ENCODE measurements at places on chromosomes 6 and 20.

DNA sequence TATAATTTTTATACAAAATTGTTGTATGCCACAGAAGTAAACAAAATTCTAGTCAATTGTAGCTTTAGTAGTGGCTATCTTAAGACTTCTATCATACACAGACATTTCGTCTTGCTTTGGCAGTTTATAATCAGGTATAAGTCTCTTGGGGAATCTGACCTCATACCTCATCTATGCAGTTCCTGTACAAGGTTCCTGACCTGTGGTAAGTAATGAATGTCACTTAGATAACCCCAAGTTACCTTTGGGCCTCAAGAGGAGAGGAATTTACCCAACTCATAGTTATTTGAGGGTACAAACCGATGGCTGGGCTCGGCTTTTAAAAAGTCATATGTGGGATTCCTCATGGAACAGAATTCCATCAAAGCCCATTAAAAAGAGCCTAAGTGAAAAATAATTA lies 58.8 kb upstream of the UNC93A start:
- DNase-seq: no peak

DNA sequence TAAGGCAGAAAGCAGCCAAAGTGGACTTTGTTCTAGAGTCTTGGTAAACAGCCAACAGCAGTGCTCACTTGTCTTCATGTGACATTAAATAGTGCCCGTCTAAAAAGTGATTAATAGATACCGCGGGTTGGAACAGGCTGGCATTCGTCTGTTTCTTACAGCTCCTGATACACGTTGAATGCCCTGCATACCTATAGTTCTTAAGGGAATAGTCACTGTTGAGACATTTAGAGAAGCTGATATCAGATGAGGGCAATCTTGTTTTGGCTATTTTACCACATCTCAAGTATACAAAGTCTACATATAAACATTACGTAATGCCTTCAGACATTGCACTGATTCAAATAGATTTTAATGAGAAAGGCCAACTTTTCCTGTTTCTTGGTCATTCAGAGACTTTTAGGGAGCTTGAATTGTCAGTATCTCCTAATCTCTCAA lies 374.9 kb upstream of the FLRT3 start:
- DNase-seq: no peak

DNA sequence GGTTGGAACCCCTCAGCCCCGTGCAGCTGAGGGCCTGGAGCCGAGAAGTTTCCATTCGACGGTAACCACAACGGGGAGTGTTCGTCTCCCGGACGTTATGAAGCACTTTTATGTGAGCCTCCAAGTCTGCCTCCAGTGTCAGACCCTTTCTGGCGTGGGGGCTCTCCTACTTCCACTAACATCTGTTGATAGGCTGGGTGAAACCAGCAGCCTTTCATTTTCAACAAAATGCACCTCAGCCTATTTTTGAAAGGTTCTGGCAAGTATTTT lies 257.4 kb downstream of the THBS2 start:
- DNase-seq: no peak

DNA sequence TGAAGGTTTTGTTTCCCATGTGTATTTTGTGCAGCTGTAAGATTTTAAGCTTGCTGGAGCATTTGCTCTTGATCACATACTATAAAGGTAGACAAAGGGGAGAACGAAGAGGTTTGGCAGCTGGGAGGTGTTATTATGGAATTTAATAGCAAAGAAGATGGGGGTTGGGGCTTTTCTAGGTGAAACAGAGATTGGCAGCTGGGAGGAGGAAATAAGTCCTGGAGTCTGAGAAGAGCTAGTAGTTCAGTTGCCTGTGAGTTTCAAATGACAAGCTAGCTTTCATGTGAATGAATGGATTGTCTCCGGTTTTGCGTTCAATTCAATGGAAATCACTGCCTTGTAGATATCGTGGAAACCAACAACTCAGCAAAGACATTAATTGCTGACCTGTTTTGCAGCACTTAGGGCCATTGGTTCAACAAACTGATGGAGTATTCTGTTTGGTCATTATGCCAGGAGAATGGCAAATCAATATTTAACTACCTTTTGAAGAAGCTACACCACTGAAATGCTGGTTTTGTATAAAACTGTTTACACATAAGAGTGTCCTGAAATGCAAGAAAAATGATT lies 38.1 kb upstream of the FLRT3 start:
- DNase-seq: no peak

GRCh38 chr6:129606664-129607063 lies 103.3 kb downstream of the ARHGAP18 start:
- DNase-seq: no peak

- DNase-seq: no peak
These were observed 7.7 kb upstream of the C20orf203 start for GRCh38 chr20:32681175-32682084.

DNA sequence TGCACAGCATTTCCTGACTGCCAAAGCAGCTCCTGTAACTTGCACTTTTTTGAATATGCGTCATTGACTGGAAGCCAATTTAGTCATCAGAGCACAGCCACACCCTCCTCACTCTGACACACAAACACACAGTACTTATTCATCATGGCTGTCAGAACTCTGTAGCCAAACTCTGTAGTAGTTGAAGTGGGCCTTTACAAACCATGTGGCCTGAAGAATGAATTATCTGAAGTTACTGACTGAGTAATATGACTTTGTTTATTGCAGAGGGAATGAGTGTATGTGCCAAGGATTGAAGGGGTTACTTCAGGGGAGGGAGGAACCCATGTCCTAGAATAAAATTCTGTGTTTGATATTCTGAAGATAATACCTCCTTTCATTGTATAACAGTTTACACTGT lies 102.7 kb downstream of the FIG4 start:
- peak; percentile 83 for DNase-seq

DNA sequence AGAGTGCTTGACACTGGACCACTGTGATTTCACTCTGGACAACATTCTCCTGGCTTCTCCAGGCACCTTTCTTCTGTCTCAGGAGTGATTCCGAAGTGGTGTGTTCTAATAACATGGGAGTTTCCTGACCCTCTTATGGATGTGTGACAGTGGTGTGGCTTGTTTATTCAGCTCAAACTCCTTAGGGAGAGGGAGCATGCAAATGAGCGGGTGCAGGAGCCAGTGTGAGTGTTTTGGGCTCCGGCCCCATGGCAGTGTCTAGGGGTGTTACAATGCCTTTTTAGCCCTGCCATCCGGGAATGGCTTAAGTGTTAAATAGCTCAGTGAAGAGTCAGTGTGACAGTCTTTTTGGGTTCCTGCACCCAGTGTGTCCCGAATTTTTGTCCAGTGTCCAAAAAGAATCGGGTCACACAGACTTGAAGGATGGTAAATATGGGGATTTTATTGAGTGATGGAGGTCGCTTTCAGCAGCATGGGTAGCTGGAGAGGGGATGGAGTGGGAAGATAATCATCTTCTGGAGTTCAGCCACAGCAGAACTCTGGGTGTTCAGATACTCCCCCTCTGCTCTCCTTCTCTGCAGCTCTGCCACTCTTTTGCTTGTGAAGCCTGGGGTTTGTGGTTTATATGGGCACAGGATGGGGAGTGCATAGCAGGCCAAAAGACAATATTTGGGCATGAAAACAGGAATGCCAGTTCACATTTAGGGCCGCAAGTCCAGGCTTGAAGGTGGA lies 928.9 kb upstream of the CITED2 start:
- DNase-seq: no peak

- DNase-seq: peak; percentile 7
These were observed 154.1 kb upstream of the MMS22L start for GRCh38 chr6:97437087-97437486.

DNA sequence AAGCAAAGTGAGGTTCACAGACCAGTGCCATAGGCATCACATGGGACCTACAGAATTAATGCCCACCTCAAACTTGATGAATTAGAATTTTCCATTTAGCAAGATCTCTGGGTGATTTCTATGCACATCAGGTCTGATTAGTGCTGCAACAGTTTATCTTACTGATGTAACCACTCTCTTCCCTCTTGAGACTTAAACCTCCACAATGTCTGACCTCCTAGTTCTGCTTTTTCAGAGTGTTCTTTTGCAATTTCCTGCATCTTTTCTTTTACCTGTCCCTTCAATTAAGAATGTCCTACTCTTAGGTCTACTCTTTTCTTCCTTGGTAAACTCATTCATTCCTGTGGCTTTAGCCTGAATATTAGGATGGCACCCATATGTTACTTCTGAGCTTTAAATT lies 615.3 kb downstream of the TFAP2A start:
- DNase-seq: no peak

GRCh38 chr6:145071836-145072235 lies 663.5 kb downstream of the EPM2A start:
- DNase-seq: peak; percentile 34

GRCh38 chr6:37011656-37012378 lies 6.4 kb downstream of the FGD2 start:
- DNase-seq: peak; percentile 66

- DNase-seq: no peak
These were observed 77.2 kb downstream of the UTRN start for GRCh38 chr6:144362042-144363018.

- no peak for DNase-seq
These were observed 112.7 kb upstream of the PRL start for GRCh38 chr6:22409486-22409885.

DNA sequence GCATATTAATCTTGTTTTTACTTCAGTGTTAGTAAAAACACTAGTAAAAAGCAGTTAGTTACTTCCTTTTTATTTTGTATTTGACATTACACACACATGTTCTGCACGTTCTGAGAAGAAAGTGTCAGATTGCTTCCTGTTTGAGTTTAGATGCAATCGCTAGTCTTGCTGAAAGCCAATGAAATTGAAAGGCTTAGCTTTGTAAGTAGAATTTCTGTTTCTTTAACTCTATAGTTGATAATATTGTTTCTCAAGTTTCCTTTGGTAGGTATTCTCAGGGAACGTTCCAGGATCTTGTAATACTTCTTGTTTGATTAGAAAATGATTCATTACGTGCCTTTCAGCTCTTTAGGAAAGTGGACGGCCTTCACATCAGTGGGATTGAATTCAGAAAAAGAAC lies 55.0 kb downstream of the CDKAL1 start:
- no peak for DNase-seq

DNA sequence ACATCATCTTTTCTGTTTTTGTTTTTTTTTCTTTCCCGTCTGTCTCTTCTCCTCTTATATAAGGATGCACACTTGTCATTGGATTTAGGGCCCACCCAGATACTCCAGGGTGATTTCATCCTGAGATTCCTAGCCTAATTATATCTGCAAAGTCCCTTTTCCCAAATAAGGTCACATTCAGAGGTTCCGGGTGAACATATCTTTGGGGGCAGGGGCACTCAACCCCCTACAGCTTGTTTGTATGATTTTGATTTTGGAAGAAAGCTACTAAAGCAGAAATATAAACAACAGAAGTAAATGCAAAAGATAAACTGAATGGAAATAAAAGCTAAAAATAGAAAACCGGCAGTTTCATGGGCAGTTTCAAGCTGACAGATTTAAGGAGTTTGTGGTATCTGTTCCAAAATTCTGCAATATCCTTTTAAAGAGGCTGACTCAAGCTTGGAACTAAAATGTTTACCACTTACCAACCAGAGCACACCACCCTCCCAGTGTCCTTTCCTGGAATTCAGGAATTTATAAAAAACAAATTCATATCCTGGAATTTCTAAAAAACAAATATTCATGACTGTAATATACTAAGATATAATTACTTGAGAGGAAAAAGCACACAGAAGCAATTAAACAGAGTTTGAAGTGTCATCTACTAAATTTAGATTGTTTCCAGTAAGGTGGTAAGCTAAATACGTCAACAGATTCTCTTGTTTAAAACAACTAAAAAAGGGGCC lies 100.0 kb upstream of the CARMIL1 start:
- peak; percentile 76 for DNase-seq

DNA sequence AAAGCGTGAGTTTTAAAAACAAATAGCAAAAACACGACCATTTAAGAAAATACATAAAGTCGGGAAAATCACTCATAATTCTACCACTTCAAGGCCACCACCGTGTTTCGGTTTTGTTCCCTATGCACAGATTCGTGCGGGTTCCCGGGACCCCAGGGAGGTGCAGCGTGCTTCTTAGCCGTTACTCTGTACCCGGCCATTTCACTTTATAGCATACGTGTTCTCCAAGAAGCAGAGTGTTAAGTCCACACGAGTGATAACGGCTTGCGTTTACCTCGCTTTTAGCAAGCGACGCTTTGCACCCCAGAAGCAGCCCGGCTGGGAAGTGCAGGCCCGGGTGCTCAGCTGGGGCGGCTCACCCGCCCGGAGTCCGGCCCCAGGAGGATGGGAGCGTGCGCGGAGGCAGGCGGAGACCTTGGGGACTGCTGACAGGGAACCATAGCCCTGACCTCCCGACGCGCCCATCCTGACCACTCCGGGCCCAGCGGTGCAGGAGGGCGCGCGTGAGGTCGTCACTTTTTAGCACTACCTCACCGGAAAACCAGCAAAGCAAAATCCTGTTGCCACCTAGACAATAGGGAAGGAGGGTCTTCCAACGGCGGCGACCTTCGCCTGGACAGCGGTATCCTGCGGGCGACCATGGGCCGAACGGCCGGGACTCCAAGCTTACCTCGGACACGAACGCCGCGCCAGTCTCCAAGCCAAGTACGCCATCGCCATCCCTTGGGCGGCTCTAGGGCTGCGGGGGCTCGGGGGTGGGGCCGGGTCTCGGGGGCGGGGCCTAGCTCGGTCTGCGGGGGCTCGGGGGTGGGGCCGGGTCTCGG lies at the start of gene ECI2:
Gene ECI2, minus strand, starts transcription at position 735 of the 824 bp plus-strand sequence. Its CDS starts 15 bp downstream, at position 720.
- DNase-seq: no peak

DNA sequence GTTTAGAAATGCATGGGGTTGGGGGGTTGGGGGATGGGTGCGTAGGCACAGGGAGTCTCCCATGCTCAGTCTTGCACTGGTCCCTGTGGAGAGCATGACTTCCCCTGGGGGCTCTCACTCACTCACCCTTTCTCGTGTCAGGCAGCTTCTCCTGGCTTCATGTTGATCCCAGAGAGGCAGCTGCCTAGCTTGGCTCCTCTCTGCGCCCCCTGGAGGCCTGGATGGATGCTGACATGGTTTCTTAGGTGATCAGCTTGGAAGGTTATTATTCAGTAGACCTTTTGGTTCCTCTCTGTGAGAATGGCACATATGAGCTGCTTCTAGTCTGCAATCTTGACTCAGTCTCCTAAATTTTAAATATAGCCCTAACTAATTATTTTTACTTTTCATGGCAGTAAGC lies 109.3 kb upstream of the FAM83B start:
- no peak for DNase-seq
